Activated CD4-positive, alpha-beta T cell treated with anti-CD3 and anti-CD28 coated beads, Interleukin-2, amount 50 U/mL, for 1 hour (primary cell): ENCODE measurements at places on chromosomes 12 and 14.

GRCh38 chr14:104583424-104584306 lies 4.1 kb downstream of the C14orf180 start:
- no peak for DNase-seq

GRCh38 chr14:69990323-69990722 lies 111.1 kb downstream of the SMOC1 start:
- no peak for DNase-seq

DNA sequence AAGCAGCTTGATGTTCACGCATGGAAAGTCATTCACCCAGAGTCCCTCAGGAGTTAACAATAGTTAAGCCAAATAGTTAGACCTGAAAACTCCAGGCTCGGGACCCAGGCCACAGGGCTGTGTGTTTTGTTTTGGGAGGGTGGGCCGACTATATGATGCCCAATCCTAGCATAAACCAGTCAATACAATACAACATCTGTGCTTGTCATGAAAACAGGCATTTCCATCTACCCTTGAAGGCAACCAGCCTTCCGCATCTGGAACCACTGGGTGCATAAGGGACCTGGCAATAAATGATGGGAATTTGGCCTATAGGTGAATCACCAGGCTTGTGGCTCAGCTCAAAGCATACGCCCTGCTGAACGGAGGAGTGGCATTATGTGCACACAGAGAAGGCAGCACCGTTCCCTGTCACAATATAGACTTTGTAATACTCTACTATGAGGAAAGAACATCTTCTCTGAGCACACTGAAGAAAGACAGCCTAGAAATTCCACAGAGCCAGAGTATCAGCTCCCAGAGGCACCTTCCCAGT lies 91.0 kb upstream of the FOXN3 start:
- DNase-seq = no peak

GRCh38 chr12:28552251-28552970 lies 362.2 kb downstream of the CCDC91 start:
- no peak for DNase-seq

- no peak for DNase-seq
Measured at GRCh38 chr12:46843811-46844210, 18.0 kb upstream of the SLC38A4 start.

DNA sequence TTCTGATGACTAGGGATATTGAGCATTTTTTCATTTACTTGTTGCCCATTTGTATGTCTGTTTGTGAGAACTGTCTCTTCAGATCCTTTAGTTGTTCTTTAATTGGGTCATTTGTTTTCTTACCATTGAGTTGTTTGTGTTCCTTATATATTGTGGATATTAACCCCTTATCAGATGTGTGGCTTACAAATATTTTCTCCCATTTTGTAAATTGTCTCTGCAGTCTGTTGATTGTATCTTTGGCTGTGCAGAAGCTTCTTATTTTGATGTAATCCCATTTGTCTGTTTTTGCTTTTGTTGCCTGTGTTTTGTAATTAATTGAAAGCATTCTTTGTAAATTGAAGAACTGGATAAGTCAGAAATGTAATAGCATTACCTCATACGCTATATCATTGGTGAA lies 459.1 kb upstream of the FOXG1 start:
- DNase-seq = no peak

- DNase-seq = no peak
Measured at GRCh38 chr12:113457185-113457584, 14.5 kb downstream of the LHX5 start.
